ENCODE measurements at places on chromosomes 2 and 18.
A peak's percentile ranks its signal among the peaks of the same experiment; 100 is the strongest.

GRCh38 chr2:145344076-145344724, 824.3 kb upstream of the ZEB2 start:
- no peak for DNase-seq

DNA sequence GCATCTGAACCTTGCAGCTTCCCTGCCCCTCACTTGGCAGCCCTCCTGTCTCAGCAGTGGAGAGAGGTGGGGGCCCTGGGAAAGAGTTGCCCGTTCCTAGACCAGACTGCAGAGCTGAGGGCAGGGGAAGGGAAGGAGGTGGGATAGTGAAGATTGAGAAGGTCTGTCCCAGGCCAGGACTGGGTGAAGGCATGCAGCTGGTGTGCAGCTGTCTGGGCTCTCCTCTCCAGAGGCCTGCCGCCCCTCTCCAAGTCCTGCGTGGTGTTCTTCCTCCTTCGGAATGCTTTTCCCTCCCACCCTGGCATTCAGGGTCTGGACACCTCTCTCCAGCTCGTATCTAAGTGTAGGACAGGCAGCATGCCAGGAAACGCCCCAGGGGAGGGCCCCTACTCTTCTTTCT, 323.5 kb downstream of the CELF4 start:
- no peak for DNase-seq

GRCh38 chr2:58521803-58522554, 280.9 kb upstream of the FANCL start:
- peak; percentile 75 for DNase-seq

GRCh38 chr2:28247290-28247689, 145.4 kb upstream of the FOSL2 start:
- no peak for DNase-seq

GRCh38 chr2:159551806-159552205, 64.5 kb downstream of the BAZ2B start:
- DNase-seq: no peak

DNA sequence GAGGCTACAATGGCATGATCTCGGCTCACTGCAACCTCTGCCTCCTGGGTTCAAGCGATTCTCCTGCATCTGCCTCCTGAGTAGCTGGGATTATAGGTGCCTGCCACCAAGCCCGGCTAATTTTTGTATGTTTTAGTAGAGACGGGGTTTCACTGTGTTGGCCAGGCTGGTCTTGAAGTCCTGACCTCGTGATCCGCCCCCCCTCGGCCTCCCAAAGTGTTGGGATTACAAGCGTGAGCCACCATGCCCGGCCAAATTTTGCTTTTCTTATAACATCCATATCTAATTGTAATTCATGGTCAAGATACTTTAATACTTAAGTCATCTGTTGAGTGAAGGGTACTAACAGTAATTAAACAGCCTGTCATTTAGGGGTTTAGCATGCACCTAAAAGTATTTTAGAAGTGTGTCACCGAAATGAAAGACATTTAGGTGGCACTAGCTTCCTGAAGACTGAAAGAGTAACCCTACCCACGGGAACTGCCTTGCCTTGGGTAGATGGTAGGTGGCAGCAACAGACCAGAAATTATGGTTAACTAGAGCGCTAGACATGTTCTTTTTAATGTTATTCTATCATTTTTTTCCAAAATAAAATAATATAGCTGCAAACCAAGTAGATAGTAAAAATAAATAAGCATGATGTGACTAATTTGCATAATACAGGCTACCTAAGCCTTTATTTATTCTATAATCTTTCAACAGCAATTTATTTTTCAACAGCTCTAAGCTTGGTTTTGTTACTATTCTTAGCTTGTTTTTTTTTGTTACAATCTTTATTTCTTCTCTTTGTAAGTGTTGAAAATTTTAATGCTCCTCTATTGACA, 8.6 kb upstream of the ACYP2 start:
- peak; percentile 81 for DNase-seq

- peak; percentile 3 for DNase-seq
Observed at GRCh38 chr2:190121971-190122370, 59.4 kb upstream of the MSTN start.

- DNase-seq: no peak
Observed at GRCh38 chr2:96888072-96889011, 18.5 kb upstream of the SEMA4C start.

- no peak for DNase-seq
Observed at GRCh38 chr2:38192976-38193375, 117.0 kb upstream of the CYP1B1 start.

DNA sequence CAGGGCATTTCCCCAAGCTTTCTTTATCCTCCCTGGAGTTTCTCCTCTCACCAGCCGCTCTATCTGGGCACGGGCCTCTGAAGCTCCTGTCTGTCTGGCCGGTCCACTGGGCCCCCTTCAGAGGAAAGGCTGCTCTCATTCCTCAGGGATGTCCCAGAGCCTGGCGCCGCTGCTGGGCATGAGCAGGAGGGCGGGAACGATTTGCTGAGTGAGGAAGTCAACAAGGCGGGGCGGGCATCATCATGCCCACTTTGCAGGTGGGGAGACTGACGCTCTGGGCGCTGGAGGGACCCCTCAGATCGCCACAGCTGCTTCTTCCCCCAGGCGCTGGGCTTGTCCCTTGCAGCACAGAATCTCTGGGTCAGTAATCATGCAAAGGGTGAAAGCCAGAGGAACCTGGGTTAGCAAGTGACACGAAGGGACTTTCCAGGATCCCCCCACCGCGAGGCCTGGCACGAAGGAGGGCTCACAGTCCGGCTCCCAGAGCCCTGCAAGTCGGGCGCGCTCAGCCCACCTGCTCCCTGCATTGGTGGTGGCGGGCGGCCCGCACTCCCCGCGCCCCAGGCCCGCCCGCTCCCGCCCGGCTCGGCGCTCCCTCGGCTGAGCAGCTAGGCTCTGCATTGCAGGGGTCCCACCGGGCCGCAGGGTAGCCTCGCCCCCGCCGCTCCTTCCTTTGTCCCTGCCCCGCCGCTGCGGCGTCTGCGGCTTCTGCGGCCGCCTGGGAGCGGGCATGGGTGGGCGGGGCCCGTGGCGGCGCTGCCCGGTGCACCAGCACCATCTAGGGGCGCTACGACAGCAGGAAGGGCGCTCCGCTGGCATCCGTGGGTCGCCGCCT, 157.8 kb downstream of the CYRIA start:
- peak; percentile 44 for DNase-seq

DNA sequence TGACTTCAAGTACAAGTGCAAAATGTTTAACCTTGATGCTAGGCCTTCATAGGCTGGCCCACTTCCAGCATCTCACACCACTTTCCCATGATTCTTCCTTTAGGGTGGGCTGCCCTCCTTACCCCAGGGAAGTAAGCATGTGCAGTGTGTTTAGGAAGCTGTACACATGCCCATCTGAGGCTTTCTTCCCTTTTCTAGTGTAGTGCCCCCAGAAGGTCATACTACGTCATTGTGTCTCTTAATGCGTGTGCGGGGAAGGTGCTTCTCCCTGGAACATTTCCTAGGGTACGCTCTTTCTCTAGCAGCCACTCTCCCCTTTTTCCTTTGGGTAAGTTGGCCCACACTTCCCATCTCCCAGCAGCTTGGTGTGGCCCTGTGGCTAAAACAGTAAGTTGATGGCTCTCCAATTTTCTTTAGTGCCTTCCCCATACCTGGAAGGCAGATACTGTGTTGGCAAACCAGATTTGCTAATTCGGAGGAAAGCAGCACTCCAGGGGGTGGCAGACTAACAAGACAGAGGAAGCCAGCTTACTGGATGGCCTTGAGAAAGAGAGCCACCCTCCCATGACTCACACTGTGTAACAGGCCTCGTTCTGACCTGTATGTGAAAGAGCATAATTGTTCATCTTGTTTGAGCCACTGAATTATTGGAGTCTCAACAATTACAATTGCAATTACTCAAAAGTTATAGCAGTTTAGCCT, 1.1 kb upstream of the SULT6B1 start:
- no peak for DNase-seq

DNA sequence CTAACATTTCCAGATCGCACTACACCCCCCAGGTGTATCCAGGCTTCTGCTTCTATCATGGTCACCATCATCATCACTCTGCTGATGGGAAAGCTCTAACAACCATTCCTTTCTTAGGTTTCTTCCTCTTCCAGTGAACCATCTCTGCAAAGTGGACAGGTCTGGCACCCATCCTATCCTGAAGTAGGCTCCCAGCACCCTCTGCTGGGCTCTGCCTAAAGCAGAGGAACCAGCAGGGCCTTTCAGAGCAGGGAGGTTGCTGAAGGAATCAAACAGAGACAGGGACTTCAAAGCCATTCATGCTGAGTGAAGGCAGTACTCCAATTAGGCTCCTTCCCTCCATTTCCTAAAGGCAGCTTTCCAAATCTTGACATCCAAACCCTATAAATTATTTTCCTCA, 27.2 kb upstream of the SATB2 start:
- DNase-seq: no peak

DNA sequence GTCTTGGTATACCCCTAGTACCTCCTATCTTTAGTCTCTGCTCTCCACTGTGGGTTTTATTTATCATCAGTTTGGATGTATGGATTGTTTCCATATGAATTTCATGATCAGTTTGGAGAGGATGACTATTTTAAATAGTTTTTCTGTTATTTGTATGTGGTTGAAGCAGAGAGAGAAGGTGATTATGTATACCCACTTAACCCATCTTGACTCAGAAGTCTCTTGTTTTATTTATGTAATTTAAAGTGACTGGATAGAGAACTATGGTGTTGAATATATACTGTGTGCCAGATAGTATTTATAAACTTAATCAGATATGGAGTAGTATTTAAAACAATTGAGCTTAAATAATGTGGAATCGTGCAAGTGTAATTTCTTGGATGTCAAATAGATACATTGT, 39.9 kb downstream of the SMAD4 start:
- DNase-seq: no peak

- DNase-seq: no peak
Observed at GRCh38 chr2:21819454-21819853, 695.7 kb downstream of the TDRD15 start.

All from NCI-H1694 (cell line).